ACHN (cell line): ENCODE measurements at places on chromosomes 3 and 15.

GRCh38 chr3:177026505-177027277, 170.6 kb downstream of the TBL1XR1 start:
- DNase-seq = no peak

DNA sequence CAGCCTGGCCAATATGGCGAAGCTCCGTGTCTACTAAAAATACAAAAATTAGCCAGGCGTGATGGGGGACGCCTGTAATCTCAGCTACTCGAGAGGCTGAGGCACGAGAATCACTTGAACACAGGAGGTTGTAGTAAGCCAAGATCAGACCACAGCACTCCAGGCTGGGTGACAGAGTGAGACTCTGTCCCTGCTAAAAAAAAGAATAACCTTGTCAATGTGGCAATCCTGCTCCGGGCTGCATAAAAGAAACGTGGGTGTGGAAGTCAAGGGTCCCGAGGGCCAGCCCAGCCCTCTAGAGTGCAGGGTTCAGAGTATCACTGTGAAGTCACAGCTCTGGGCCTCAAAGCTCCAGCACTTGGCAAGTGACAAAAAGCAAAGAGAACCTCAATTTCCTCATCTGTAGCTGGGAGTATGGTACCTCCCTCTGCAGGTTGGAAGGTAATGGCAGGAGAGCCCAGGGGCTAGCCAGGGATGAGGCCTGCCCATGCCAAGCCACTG, 73.5 kb upstream of the IQSEC1 start:
- DNase-seq = no peak

GRCh38 chr15:63499175-63499549, 5.2 kb upstream of the USP3 start:
- DNase-seq = no peak

GRCh38 chr3:20742903-20743552, 557.0 kb upstream of the SGO1 start:
- no peak for DNase-seq

- no peak for DNase-seq
Observed at GRCh38 chr15:66039117-66039871, 170.0 kb downstream of the RAB11A start.

GRCh38 chr15:59186501-59186900, 20.1 kb upstream of the LDHAL6B start:
- no peak for DNase-seq

GRCh38 chr3:192892981-192893700, 24.5 kb downstream of the MB21D2 start:
- DNase-seq = peak; percentile 97

DNA sequence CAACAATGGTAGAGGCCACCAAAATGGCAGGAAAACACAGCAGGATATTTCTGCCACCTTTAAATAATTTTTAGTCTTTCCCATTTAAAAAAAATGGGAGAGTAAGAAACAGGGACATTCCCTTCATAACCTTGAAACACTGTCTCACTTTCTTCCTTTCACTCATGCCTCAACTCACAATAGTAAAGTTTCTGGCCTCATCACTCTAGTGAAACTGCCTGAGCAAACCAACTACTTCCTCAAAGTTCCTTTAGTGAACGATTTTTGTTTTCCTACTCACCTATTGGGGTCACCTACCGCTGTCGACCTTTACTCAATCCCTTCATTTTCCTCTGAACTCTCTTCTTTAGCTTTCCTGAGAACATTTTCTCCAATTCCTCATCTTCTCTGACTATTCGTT, 33.0 kb downstream of the SHC4 start:
- DNase-seq = no peak

DNA sequence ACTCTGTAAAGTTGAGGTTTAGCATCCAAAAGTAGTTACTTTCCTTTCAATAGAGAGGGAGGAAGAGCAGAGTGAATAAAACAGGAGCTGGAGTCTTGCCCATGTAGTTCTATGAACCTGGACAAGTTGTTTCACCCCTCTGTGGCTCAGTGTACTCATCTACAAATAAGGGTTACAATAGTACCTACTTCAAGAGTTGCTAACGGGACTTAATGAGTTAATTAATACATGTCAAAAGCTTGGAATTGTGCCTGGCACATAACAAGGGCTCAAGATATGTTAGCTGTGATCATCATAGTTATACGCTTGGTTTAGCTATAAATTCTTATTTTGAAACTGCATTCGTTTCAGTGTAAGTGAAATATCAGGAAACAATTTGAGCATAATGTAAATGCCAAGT, 388.5 kb upstream of the THBS1 start:
- DNase-seq = peak; percentile 25

DNA sequence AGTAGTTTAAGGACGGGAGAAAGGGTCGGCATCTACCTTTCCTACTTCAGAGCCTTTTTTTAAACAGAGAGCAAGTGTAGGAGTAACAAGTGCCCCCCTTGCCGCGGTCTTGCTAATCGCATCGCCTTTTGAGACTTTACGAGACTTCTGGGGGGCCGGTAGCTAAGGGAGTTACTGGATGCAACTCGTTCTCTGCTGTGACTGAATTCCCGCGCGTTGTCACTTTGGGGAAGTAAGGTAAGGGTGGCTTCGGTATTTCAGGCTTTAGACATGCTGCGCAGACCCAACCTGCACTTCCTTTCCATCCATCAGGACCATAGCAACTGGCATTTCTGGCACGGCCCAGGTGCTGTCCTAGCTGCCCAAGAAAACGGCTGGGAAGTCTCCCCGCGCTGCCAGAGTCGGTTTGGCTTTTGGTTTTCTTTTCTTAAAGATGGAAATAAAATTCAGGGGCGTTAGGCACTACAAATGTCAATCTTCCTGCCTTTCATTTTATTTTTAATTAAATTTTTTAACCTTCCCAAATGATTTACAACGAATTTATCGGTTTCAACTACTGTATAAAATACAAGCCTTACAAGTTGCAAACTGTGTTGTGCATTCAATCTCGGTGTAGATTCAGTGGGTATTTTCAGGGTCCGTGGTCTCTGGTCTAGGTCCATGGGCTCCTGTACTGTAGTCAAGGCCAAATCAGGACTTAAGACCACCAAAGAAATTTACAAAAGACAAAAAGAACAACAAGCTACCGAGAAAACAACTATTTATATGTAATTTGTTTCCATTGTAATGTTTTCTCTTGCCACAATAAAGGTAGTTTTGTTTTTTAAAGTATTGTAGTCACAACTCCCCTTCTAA, 3.5 kb downstream of the MECOM start:
- no peak for DNase-seq

DNA sequence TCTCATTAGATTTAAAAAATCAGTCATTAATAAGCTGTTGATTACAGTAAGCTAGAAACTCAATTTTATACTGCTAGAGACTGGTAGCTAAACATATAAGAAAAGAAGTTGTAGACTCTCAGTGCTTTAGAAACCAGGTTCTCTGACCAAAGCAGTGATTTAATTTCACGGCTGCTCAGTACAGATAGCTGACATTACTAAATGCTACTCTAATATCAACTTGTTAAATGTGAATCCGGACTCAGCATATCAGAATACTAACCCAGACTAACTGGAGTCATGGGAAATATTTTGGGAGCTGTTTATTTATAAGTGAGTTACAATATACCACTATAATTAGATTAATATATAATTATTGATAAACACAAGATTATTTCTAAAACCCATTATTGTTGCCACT, 80.4 kb downstream of the NEDD4 start:
- no peak for DNase-seq

DNA sequence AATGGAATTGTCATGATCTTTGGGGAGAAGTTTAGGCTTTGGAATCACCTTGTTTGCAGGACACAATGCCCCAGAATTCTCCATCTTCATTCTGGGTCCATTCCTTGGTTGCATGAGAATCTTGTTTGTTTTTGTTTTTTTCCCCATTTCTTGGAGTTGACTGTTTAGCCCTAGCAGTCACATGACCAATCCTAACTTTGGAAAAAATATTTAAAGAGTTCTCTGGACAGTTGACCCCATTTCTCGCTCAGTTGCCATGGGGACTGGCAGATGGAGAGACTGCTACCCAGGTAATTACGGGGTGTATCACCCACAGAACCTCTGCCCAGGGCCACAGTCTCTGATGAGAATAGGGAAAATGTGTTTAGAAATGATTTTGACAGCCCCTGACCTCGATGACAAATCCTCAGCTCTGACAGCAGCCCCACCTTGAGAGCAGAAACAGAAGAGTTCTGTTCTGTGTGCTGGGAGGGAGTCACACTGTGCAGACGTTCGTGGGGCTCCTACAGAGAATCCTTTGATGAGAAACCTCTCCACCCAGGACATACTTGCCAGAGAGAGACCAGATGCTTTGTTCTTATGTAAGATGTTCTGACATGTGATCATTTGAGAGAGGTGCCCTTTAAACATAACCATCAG, 57.7 kb downstream of the IL16 start:
- DNase-seq = no peak

DNA sequence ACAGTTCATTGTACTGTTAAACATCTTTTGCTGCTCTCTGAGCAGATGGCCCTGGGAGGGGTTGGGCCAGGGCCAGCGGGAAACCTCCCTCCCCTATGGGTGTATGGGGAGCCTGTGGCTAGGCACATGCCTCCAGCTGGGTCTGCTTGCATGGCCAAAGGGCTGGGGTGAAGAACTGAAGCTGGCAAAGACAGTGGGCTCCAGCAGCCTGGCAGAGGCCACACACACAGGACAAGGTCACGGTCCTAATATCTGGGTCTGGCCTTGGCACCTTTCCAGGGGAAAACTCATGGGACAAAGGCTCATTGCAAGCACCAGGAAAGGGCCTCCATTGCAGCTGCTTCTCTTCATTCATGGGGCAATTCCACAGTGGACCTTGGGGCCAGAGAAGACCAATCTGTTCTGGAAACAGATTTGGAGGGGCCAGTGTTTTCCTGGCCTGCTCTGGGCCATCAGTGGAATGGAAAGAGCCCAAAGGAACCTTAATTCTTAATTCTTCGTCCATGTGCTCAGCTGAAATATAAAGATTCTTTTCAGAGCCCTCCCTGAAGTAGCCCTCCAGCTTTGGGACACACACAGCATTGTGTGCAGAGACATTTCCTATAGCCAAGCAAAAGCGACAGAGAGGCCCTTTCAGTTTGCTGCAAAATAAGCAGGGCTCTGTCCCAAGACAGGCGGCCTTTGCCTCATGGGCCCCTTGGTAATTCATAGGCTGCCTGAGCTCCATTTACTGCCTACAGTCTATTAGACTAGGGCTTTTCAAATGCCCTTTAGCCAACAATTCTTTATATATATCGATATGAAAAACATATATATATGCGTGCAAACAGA, 11.3 kb upstream of the LIMD1 start:
- no peak for DNase-seq

DNA sequence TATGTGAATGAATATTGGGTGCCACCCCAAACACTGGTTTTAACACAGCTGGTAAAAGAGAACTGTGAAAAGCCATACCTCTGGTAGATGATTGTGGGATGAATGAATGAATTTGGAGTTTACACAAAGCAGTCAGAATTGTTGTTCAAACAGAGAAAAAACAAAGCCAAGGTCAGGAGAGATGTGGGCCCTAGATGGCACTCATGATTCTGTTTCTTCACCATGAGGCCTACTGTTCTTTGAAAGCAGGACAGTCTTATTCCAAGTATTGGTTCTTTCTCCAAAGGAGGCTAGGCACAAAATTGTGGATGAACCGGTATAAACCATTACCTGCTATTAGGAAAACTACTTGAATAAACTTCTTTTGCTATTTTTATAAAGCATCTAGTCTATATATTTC, 97.6 kb downstream of the SAMMSON start:
- DNase-seq = no peak

GRCh38 chr3:160378331-160379109, 20.5 kb downstream of the IFT80 start:
- no peak for DNase-seq

- no peak for DNase-seq
Observed at GRCh38 chr15:65058394-65059368, 9.1 kb downstream of the RASL12 start.

DNA sequence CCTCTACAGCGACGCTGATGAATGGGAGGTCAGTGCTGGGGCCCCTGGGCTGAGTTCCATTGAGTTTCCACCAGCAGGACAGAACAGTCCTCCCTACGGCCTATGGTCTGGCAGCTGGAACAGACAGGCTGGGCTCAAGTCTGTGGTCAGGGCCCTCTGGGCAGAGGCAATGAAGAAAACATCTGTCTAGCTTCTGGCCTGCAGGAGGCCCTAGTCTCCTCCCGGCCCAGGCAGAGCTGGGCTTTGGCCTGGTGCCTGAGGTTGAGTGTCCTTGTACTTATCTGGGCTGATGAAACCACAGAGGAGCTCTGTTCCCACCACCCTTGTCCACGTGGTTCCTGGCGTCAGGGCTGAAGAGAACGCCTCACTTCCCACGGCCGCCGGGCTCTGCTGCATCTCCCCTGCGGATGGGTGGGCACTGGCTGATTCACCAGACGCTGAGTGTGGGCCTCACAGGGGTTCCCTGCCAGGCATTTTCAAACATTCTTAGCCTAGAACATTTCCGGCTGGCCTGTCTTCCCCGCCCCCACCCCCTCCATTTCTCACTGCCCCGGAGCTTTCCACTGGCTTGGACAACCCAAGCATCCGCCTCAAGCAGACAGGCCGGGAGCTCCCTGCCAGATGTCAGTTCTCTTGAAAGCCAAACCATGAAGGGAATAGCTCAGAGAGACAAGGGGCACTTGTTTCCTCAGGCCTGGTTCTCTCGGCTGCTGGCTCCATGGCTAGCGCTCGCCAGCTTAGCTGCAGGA, 20.3 kb downstream of the PPCDC start:
- DNase-seq = no peak

GRCh38 chr3:194072097-194072428, 63.9 kb upstream of the HES1 start:
- no peak for DNase-seq

GRCh38 chr3:178802259-178802658, 266.0 kb downstream of the KCNMB2 start:
- no peak for DNase-seq

DNA sequence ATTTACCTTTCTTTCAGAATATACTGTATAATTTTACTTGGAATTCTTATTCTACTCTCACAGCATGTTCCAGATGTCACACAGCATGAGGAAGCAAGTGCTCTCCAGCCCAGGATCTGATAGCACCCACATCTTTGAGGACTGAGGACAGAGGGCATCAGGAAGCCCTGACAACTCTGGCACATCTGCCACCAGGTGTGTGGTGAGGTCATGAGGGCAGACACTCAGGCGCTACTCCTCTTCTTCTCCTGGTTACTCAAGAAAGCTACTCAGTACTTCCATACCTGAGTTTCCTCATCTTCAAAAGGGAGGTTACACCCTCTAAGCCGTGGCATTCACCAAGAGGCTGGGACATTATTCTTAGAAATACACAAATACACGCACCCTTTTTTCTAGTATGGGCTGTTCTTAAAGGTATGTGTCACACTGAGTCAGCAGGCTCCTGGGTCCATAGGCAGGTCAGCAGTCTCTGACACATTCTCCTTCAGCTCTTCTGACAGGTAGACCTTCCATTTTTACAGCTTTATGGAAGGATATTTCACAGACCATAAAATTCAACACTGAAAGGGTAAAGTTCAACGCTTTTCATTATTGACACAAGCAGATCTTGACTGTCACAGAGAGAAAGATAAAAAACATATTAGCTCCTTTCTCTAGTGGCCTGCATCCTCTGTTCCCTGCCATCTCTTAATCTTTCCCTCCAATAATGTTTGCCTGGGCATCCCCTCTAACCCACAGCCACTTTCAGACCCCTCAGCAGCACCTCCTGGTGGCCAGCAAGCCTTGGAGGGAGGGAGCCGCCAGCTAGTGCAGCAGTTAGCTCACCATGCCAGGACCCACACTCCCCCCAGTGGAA, 103.2 kb upstream of the TJP1 start:
- DNase-seq = peak; percentile 86
